ENCODE measurements at places on chromosomes 12 and 14.

DNA sequence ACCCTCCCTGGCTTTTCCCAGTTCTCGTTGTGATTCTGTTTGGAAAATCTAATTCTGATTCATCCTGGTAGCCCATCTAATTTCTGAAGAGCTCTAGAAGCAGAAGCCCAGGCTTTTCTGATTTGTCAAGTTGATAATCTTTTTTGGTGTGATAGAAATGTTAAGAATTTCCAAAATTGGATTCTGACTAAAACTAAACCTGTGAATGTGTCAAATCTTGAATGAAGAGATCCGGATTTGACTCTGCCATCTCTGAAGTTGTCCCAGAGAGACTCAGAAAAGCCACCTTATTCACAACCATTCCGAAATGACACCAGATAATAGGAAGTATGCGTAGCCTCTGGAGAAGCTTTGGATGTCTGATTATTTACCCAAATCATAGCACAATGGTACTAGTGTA, 12.8 kb upstream of the CISTR start:
- DNase-seq: no peak

DNA sequence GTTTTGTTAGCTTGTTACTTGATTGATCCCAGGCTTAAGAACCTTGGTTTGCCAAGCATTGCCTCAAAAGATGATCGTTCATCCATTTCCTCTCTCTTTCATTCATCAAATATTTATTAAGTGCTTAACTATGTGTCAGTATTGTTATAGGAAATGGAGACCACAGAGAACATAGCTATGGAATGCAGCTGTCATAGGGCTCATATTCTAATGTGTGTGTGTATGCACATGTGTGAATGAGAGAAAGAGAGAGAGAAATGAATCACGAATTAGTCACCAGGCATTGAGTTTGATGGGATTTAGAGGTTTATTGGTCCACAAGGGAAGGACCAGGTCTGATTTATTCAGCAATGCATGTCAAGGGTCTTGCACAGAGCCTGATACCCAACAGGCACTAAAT, 71.0 kb upstream of the FBXO21 start:
- no peak for DNase-seq

GRCh38 chr14:78451319-78451695, 281.1 kb downstream of the NRXN3 start:
- DNase-seq: no peak

DNA sequence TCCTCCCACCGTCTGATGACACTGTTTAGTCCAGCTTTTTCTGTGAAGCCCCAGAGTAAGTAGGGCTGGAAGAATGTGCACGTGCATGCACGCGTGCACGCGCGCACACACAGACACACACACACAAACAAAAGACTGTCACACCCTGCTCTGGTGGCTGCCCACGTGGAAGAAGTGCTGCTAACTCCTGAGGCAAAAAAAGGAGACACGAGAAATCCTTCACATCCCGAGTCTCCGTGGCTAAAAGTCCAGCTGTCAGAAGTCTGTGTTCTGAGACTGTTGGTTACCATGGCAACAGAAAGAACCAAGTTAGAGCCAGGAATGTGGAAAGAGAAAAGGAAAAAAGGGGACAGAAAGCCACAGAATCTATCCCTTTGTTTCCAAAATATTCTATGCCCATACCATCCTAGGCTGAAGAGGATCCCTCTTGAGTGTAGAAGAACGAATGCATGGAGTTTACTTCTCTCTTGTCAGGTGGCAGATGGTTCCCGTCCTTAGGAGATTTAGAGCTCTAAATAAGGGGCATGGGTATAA, 1.6 kb upstream of the C12orf71 start:
- DNase-seq: no peak

DNA sequence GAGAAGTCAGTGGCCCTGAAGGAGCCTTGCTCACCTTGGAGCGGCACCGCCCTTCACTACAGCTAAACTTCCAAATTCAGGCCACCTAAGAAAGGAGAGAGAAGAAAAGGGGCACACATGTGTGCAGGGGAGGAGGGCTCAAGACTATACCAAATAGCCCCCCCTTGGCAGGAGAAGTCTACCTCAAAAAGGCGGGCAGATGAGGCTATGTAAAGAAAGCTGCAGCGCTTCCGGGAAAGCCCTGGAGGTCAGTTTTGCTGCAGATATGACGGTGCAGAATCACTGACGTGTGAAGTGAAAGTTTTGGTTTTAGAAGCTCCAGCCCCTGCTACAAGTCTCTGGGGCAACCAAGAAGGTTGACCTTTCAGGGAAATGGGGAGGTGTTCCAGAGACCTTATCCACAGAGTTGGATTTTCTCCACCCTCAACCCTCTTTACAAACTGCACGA, 48.2 kb upstream of the PNMA1 start:
- no peak for DNase-seq

DNA sequence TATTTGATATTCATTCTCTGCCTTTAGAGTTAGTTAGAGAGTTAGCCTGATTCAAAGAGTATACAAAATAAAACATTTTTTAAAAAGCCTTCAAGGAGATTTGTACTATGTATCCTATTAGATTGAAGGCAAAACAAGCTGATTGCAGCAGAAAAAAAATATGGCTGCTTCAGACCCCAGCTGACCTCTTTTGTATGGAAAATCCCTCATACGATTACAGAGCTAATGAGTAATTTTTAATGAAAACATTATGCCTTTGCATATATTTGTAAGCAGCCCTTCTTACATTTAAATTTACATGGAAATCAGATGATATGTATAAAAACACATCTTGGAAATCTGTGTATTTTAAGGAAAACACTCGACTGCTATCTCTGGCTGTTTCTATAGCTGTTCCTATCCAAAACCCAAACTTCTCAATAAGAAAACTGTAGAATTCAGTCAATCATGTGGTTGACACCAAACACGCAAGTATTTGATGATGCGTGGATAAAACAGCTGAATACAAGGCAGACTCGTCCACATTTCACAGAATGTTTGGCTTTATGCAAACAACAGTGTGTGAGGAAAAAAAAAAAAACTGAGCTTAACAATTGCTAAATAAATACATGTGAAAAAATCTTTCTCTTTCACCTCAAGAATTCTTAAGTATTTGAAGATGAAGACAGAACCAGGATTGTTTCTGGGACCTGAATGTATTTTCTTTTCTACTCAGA, 275.3 kb downstream of the EGLN3 start:
- DNase-seq: no peak

- DNase-seq: no peak
Observed at GRCh38 chr14:98146416-98146815, 1125.6 kb downstream of the BCL11B start.

DNA sequence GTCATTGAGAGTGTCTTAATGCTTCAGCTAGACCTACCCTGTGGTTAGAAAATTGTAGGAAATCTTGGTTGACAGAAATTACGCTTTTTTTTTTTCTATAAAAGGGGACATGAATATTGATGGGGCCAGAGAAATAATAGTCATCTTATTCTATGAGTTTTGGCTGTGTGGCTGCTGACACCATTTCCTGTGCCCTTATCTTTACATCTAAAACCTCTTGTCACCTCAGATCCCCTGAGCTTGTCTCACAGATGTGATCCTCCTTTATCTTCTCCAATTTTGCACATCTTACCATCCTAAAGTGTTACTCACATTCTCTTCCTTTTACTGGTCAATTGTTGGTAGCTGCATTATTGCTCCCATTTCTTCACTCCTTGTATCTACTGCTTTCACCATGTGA, 36.1 kb downstream of the ASCL1 start:
- no peak for DNase-seq

GRCh38 chr12:95804291-95804690, 13.7 kb upstream of the NTN4 start:
- no peak for DNase-seq

DNA sequence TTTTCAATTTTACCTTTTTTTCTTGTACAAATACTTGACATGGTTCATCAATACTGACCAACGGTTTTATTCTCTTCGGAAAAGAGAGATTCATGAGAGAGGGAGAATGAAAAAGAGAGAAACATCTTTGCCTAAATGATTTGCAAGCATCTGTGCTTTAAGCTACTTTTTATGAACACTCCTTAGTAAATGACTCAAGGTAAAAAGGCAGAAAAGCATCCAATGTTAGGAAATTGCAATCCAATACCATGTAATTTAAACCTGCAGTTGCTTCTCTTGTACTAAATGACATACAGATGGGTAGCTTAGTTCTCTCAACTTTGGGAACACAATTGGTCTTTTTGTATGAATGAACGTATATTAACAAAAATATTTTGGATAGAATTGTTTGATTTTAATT, 46.1 kb downstream of the MSRB3 start:
- DNase-seq: no peak

- no peak for DNase-seq
Observed at GRCh38 chr12:118964988-118965387, 16.4 kb upstream of the SRRM4 start.

DNA sequence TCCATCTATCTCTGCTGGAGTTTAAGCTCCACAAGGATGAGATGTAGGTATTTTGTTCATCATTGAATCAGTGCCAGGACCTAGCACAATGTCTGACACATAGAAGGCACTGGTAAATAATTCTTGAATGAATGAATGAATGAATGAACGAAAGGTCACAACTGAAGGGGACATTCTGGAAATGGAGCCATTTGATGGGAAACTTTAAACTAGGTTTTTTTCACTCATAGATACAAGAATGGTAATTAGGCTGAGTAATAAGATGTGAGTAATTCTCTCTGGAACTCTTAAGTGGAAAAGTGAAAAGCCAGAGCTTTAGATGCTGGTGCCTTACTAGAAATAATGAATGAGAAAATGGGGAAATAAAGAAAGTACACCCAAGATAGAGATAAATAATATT, 44.3 kb downstream of the SCN8A start:
- DNase-seq: no peak
